Placental epithelial cell (primary cell): ENCODE measurements at places on chromosomes 5 and 9. TPM values are rescaled to one million over a fixed set of nuclear protein-coding genes. Genes with fewer than 3 reads are reported as not detected.

The PIP5KL1 gene
- 8.6 and 15.3 TPM in 2 replicates for total RNA-seq

The TMEM252 gene
- not detected in 2 replicates for total RNA-seq

The FCN2 gene
- total RNA-seq: not detected in 2 replicates

The NR2F1 gene
- 0.98 and 1.6 TPM in 2 replicates for total RNA-seq

The VCP gene
- total RNA-seq: 363 and 464 TPM in 2 replicates

The SLCO4C1 gene
- total RNA-seq: not detected in 2 replicates

The ZFP2 gene
- 0.76 and 1.6 TPM in 2 replicates for total RNA-seq

The OR1B1 gene
- not detected in 2 replicates for total RNA-seq

The SOHLH1 gene
- total RNA-seq: not detected in 2 replicates
